ENCODE measurements at places on chromosomes 16 and 17.

GRCh38 chr17:49490276-49490675 lies 4.8 kb upstream of the NGFR start:
- DNase-seq = no peak

GRCh38 chr17:63931981-63932561 lies at the start of gene CD79B:
Gene CD79B, minus strand, starts transcription at chr17:63932331. Its CDS starts 70 bp downstream, at chr17:63932261.
- no peak for DNase-seq

- no peak for DNase-seq
These were observed 91.0 kb downstream of the GSG1L start for GRCh38 chr16:27972500-27972899.

DNA sequence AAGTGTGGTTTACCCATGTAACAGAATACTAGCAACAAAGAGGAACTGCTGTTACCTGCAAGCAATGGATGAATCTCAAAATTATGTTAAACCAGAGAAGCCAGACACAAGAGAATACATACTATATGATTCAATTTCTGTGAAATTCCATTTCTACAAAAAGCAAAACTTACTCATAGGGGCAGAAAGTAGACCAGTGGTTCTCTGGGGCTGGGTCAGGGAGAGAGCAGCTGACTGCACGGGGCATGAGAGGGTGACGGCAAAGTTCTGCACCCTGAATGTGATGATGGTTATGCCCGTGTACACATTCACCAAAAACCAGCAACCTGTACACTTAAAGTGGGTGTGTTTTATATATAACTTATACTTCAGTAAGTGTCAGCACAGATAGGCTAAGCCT lies 3.1 kb downstream of the ZNF843 start:
- DNase-seq = no peak

- DNase-seq = no peak
These were observed 15.7 kb upstream of the MRC2 start for GRCh38 chr17:62611728-62612127.

- DNase-seq = peak; percentile 48
These were observed 3.3 kb downstream of the CDK3 start for GRCh38 chr17:76003915-76004314.

- no peak for DNase-seq
These were observed 48.8 kb downstream of the SSH2 start for GRCh38 chr17:29881256-29881655.

GRCh38 chr17:3870871-3871306 lies 22.0 kb downstream of the CAMKK1 start:
- peak; percentile 59 for DNase-seq

GRCh38 chr16:55508271-55508921 lies 476 bp upstream of the LPCAT2 start:
- DNase-seq = peak; percentile 30

- DNase-seq = no peak
These were observed 32.0 kb downstream of the FANCA start for GRCh38 chr16:89784406-89784805.

DNA sequence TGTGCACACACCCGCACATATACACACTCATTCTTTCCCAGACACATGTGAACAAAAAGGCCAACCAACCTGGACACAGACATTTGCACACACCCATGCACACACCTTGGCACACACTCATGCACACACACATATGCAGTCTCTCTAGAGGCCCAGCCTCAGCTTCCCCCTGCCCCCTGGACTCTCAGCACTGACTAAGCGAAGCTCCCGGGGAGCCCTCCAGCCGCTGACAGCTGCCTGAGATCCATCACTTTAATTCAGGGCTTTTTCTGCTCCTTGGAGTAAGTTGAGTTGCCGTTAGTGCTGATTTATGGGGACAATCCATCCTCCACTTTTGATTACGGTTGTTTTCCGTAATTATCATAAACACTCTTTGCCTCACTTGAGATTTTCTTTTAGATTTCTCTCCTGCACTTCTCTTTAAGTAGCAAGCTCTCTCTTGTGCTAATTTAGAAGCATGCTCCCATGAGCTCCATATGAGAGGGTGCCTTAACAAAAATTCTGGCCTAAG lies 158.6 kb upstream of the CDC42EP4 start:
- DNase-seq = no peak

- DNase-seq = no peak
These were observed 1.6 kb downstream of the IL21R start for GRCh38 chr16:27403601-27403992.

DNA sequence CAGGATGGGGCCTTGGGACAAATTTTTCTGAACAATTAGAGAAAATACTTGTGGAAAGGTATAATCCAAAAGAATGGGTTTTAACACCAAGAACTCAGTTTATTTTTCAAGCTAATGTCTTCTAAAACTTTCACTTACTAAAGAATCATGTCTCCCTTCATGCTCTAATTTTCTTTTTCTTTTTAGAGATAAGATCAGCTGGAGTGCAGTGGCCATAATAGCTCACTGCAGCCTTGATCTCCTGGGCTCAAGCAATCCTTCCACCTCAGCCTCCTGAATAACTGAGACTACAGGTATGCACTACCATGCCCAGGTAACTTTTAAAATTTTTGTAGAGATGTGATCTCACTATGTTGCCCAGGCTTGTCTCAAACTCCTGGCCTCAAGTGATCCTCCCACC lies 5.5 kb downstream of the OR4D1 start:
- DNase-seq = no peak

- DNase-seq = no peak
These were observed 22.5 kb downstream of the ATPAF2 start for GRCh38 chr17:18016426-18016825.

DNA sequence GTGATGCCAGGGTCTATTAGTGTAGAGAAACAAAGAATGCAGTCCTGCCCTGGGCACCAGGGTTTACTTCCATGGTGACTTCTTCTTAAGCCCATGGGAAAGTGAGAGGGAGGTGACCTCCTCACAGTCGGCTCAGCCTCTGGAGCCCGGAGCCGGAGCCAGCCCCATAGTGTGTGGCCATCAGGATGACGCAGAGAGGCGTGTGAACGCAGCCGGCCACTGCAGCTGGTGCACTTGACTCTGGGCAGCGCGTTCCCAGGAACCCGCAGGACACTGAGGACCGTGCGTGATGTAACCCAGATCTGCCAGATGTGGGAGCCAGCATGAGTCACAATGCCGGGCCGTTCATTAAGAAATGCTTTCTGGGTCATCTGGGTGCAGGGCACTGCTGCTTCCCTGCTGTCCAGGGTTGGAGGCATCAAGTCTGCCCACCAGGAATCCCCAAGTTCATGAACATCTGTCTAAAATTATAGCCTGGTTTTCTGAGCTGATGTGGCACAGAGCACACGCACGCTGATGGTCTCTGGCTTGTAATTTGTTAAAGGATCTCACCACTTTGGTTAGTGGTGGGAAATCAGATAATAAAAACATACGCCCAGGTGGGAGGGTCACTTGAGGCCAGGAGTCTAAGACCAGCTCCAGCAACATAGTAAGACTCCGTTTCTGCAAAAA lies 114.1 kb downstream of the PITPNC1 start:
- DNase-seq = peak; percentile 94

GRCh38 chr17:66152756-66153155 lies 39.2 kb downstream of the CEP112 start:
- DNase-seq = no peak

- DNase-seq = peak; percentile 94
These were observed at the start of gene BCAR1 for GRCh38 chr16:75251280-75252048. Gene BCAR1, minus strand, starts transcription at chr16:75251624. Its CDS starts 142 bp downstream, at chr16:75251482.

GRCh38 chr17:45162025-45162687 lies 481 bp downstream of the HEXIM2 start:
- DNase-seq = peak; percentile 54

DNA sequence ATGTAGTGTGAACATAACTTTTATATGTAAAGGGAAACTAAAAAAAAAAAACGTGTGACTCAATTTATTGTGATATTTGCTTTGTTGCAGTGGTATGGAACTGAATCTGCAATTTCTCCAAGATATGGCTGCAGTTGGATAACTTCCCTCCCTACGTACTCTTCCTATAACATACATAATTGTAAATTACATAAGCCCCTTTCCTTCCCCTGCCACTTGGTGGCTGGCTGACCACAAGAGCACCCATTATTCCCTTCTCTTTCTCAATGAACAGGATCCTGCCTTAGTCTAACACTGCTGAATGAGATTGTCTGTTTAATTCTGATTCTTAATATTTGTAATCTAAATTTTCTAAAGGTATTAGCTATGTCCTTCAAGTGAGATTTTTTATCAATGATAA lies 27.8 kb downstream of the CCL4 start:
- no peak for DNase-seq
